Left renal cortex interstitium (tissue), 4 donors: ENCODE measurements at places on chromosomes 5 and 9. TPM values are rescaled to one million over a fixed set of nuclear protein-coding genes. Genes with fewer than 3 reads are reported as not detected.

ST8SIA4 gene
- polyA plus RNA-seq, result 7.4 TPM

DRD1 gene
- polyA plus RNA-seq, result not detected

NRARP gene
- 8.2 TPM for polyA plus RNA-seq

- DNase-seq, result no peak
Measured at GRCh38 chr9:137163365-137163715, 6.5 kb downstream of the LRRC26 start.

ARHGEF37 gene
- polyA plus RNA-seq, result 5.3 TPM

DNA sequence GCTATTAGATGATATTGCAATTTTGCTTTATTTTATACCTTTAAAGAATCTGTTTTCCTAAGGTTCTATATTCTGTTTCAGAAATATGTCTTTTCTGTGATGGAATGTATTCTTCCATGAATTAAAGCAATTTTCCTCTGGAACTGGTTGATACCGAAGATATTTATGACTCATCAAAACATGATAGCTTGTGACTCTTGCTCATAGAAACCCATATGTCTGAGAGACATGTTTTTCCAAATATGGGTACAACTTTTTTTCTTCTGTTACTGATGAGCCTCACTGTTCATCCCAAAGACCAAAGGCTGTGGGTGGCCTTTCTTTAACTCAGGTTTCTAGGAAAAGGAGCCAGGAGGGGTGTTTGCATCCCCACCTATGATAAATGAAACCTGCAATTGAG lies 126.1 kb upstream of the PAPPA start:
- no peak for DNase-seq

DNA sequence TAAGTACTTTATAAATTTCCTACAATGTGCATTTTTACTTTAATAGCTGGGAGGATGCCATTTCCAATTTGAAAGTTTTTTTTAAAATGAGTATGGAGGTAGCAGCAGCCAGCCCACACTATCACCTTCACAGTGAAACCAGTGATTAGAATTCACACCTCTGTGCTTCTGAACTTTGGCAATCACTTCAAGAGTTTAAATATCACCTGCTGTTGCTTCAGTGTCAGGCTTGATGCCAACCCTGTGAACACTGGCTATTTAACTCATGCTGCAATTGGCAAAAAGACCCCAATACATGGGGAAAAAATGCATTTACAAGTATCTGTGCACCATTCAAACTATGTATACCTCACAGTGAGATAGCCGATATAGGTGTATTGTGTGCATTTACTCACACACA lies 57.4 kb downstream of the CDK5RAP2 start:
- no peak for DNase-seq

TMOD1 gene
- 0.55 TPM for polyA plus RNA-seq

TTC23L gene
- polyA plus RNA-seq, result 3.5 TPM

ABHD17B gene
- polyA plus RNA-seq, result 26.8 TPM

GRCh38 chr9:94720846-94721549 lies 5.5 kb upstream of the AOPEP start:
- no peak for DNase-seq
